ENCODE measurements at places on chromosomes 6 and 20.

DNA sequence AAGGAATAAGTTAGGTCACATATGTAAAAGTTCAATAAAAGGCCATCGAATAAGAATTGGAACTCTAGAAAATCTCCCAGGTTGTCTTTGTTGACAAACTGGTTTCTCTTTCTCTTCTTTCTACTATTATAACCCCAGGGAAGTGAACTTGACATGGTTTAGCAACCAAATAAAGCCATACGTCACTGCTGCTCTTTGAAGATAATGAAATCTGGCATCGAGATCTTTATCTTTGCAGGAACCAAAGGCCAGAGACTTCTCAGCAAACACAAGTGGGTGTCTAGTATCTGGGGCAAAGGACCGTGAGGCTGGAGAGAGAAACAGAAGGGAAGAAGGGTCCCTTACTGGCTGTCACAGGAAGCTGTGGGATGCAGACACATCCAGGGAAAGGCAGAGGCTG lies 286.7 kb upstream of the CDYL start:
- DNase-seq, result no peak

DNA sequence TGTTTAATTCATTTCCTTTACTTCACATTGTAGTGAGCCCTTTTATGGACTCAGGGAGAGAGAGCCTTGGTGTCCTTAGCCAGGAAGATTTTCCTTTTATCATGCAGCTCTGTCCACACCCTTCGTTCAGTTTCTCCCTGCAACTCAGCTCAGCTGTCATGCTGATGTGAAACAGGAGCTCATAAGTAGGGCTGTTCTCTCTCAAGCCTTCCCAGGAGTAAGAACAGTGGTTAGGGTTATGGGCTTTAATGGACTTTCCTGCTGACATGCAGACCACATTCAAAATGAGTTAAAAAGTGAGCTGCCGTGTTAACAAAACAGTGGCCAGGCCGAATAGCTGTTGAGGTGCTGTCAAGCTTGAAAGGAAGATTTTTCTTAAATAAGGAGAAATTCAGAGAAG lies 104.1 kb downstream of the BCKDHB start:
- no peak for DNase-seq

- no peak for DNase-seq
Measured at GRCh38 chr6:18823782-18824386, 436.7 kb downstream of the RNF144B start.

DNA sequence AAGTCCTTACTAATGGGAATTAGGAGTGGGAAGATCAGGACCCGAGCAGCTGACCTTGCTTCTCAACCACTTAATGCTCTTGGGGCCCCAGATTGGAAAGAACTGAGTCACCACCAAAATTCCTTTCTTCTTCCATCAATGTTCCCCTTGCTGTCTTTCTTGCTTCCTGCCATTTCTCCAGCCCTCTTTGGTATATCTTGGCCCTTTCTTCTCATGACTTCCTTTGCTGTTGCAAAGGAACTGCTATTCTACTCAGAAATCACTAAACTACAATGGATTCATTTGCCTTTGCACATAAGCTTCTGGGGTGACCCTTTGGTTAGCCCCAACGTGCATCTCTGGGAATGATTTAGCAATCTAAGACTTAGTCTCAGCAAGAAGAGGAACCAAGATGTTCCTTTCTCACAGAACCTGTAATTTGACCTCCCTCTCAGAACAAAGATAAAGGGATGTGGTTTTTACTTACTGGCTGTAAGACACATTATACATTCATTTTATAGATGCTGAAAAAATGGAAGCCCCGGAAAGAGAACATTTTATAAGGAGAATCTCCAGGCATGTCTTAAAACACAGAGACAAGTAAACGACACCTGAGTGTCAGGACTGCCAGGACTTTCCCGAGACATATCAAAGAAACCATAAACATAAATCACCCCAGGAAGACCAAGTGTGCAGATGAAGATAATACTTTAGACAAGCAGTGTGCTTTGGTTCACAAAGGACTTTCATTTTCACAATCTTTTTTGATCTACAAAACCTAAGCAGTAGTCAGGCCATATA lies 99.0 kb upstream of the TNFAIP3 start:
- DNase-seq, result peak; percentile 35

- peak; percentile 25 for DNase-seq
Measured at GRCh38 chr20:51220293-51220706, 197.4 kb upstream of the KCNG1 start.

- no peak for DNase-seq
Measured at GRCh38 chr20:9253006-9253539, 184.2 kb downstream of the PLCB4 start.

- no peak for DNase-seq
Measured at GRCh38 chr20:1323830-1324597, 4.9 kb downstream of the SDCBP2 start.

GRCh38 chr20:13231031-13231752 lies 10.1 kb downstream of the ISM1 start:
- peak; percentile 77 for DNase-seq

DNA sequence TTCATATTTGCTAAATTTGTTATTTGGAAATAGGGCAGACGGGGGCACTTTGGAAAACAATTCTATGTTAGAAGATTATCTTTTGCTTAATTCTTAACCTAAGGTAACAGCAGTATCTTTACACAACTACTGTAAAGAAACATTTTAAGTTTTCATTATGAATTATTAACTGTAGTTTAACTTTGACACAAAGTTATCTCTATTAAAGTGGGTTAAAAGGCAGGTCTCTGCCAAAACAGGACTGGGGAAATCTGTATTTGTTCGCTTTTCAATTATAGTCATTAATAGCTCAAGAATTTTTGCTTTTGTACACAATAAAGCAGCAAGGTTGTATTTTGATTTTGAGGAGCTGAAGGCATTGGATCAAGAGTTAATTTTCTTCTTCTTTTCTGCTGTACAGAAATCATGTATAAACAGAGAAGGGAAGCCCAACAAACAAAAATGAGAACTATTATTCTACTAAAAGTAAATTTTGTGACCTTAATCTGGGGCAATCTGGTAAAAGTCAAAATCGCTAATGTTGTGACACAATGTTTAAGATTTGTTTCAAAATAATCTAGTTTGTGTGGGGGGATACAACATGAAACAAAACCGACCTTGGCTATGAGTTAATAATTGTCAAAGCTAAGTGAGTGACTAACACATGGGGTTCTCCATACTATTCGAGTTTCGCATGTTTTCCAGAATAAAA lies 2.9 kb downstream of the STAU1 start:
- no peak for DNase-seq

Measured in stimulated activated naive CD4-positive, alpha-beta T cell (primary cell).